NCI-H2081 treated with DMSO at 0.1 percent for 48 hours (cell line): ENCODE measurements at places on chromosomes 16 and 17.

- DNase-seq, result no peak
These were observed 253.8 kb upstream of the PMFBP1 start for GRCh38 chr16:72425571-72426341.

- DNase-seq, result no peak
These were observed 61.2 kb upstream of the CRYM start for GRCh38 chr16:21339269-21339641.

- DNase-seq, result no peak
These were observed 22.2 kb upstream of the DNAH17 start for GRCh38 chr17:78599419-78599818.

DNA sequence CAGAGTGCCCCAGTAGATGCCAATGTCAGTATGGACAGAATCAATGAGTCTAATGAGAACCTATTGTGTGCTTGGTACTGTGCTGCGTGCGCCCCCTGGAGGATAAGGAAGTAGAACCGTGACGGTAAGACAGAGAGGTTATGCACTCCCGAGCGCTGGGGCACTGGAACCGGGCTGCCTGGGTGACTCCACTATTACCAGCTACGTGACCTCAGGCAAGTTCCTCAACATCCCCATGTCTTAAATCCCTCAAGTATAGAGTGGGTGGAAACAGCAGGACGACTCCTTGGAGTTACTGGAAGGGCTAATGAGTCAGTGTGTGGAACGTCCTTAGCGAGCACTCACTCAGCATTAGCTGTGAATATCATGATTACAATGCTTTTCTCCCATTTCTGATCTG, 16.2 kb downstream of the CHST4 start:
- no peak for DNase-seq

DNA sequence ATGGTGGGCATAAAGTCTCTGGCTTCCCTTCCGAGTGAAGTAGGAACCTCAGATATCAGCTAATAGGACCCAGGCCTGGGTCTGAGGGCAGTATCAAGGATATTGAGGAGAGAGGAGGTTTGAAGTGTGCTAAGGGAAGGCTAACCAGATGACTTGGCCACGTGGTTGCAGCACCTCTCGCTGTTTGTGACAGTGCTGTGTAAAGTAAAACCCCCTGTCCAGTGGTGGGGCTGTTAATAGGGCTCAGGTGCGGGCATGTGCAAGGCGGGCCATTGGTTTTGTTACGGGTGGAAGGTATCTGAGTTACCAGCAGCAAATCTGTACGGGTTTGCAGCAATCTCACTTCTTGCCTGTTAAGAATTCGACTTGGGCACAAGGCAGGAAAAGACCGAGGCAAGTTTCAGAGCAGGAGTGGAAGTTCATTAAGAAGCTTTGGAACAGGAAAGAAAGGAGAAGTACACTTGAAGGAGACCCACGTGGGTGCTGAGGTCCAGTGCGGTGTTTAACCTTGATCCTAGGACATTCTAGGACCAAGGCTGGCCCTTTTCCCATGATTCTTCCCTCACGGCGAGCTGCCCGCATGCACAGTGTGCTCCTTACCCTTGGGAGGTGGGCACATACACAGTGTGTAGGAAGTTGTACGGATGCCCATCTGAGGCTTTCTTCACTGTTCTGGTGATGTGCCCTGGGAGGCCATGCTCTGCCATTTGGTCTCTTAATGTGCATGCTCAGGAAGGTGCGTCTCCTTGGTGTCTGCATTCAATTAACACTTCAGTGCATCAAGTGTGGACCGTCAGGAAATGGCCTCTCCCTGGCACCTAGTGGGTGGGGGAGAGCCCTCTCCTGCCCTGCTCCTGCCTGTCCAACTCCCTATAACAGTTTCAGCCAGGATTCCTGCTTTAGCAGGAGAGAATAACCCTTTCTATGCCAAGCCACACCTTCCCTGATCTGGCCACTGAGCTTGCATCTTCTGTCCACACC, 20.3 kb downstream of the SGF29 start:
- DNase-seq, result no peak

- DNase-seq, result no peak
These were observed 36.5 kb upstream of the SIAH1 start for GRCh38 chr16:48421741-48422140.

DNA sequence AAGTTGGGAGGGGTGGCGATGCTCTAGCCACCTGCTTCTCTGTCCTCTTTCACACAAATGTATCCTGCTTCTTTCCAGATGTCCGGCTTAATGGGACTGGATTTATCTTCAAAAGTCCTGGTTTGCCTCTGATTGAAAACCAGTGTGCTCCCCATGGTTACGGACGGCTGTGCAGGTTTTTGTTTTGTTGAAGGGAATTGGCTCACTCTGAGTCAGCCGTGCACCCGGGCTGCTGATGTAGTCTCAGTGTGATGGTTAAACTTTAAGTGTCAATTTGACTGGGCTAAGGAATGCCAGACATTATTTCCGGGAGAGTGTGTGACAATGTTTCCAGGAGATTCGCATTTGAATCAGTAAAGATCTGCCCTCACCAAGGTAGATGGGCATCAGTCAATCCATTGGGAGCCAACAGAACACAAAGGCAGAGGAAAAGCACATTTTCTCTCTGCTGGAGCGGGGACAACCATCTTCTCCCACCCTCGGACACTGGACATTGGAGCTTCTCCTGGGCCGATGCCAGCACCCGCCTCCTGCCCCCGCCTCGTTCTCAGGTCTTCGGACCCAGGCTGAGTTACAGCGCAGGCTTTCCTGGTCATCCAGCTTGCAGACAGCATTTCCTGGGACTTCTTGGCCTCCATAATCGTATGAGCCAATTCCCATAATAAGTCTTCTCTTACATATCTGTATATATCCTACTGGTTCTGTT, 126.9 kb upstream of the TNRC6C start:
- no peak for DNase-seq

- DNase-seq, result no peak
These were observed 3.1 kb downstream of the SPNS3 start for GRCh38 chr17:4436846-4437245.

DNA sequence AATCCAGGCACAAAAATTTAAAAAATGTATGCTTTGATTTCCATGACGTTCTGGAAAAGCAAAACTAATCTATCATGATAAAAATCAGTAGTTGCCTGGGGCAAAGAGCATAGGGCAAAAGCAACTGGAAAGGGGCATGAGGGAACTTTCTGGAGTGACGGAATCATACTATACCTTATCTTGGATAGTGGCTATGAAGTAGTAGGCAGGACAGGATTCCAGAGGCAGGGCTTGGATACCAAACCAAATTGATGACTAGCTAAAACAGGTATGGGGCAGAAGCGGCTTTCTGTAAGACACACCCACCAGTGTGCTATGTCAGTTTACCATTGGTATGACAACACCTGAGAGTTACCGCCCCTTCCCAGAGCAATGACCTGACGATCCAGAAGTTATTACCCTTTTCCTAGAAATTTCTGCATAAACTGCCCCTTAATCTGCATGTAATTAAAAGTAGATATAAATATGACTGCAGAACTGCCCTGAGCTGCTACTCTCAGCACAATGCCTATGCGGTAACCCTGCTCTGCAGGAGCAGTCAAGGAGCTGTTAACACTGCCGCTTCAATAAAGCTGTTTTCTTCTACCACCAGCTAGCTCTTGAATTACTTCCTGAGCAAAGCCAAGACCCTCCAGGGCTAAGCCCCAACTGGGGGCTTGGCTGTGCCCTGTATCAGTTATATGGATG, 56.7 kb downstream of the CFDP1 start:
- no peak for DNase-seq

- no peak for DNase-seq
These were observed 9.5 kb downstream of the DEF8 start for GRCh38 chr16:89958068-89958467.

DNA sequence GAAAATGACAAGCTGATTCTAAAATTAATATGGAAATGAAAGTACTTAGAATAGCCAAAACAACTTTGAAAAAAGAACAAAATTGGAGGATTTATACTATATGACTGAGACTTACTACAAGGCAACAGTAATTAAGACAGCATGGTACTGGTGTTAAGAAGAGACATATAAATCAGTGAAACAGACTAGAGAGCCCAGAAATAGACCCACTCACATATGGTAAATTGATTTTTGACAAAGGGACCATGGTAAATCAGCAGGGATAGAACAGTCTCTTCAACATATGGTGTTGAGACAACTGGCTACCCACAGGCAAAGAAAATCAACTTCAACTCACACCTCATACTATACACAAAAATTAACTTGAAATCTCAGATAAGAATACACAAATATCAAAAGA, 12.9 kb downstream of the CMC2 start:
- DNase-seq, result no peak

DNA sequence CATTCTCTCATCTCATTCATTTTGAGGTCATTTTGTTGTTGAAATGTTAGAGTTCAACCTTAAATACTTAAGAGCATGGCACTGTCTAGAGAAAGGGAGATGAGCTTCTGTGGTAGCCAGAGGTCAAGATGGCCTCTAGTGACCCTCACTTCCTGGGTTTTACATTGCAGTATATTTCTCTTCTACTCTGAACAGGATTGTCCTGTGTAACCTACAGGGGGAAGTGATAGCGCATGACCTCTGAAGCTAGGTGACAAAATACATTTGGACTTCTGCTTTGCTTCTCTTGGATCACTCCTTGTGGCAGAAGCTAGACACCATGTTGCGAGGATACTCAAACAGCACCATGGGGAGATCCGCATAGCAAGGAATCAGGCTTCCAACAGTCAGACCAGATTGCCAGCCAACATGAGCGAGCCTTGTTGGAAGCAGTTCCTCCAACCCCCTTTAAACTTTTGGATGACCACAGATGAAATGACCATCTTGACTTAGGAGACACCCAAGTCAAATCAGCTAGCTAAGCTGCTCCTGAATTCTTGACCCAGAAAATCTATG, 748.4 kb downstream of the MAF start:
- DNase-seq, result no peak

DNA sequence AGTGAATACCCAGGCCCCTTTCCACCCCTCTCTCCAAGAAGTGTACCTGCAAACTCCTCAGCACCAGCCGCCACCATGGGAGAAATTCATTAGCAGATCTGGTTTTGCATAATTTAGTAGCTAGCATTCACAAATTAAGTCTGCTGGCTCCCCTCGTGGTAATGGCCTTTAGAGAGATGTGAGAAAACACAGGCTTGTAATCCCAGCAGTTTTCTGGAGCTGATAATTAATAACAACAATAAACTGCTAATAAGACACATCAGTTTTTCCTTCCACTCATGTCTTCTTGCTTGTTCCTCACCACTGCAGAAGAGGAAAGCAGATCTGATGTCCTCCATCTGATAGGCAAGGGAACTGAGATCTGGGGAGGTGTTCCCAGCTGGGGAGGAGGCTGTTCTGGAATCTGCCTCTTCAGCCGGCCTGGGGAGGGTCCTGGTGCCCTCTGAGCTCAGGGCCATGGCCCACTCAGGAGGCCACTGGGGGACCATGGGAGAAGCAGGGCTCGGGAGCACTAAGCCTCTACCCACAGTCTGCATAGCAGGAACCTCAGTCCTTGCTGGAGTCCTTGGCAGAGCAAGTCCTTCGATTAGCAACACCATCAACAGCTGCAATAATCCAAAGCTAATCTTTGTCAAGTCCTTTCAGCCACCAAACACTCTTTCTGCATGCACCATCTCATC, 74.2 kb upstream of the DNAJA2 start:
- DNase-seq, result no peak

- no peak for DNase-seq
These were observed 1034.5 kb upstream of the EEF2KMT start for GRCh38 chr16:6132121-6132520.

GRCh38 chr17:81993729-81994592, 16.5 kb downstream of the ASPSCR1 start:
- DNase-seq, result no peak

DNA sequence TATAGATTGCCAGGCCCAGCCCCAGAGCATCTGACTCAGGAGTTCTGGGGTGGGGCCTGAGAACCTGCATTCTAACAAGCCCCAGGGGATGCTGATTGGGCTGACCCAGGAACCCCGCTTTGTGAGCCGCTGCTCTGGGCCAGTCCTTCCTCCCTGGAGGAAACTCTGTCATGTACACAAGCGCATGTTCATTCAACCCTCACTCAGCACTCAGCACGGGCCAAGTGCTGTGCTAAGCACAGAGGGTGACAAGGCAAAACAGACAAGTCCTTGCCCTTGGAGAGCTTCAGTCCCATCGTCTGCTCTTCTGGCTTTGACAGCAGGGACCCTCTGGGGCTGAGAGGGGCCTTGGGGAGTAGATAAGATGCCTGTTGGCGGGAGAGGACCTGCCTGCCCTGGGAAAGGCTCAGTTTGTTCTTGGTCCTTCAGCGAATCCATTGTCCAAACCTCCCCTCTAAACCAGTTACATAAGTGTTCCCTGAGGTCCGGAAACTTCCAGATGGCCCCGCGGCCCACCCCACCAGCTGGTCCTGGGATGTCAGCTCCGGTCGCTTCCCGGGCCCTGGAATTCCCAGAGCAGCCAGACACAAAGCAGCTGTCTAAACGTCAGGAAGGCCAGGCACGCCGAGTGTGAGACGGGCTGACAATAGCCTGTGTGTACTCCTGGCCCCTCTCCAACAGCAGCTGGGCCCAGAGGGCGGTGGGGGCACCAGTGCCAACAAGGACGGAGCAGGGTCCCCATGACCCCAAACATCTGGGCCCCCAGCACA, 88.8 kb downstream of the ZDHHC7 start:
- DNase-seq, result no peak

DNA sequence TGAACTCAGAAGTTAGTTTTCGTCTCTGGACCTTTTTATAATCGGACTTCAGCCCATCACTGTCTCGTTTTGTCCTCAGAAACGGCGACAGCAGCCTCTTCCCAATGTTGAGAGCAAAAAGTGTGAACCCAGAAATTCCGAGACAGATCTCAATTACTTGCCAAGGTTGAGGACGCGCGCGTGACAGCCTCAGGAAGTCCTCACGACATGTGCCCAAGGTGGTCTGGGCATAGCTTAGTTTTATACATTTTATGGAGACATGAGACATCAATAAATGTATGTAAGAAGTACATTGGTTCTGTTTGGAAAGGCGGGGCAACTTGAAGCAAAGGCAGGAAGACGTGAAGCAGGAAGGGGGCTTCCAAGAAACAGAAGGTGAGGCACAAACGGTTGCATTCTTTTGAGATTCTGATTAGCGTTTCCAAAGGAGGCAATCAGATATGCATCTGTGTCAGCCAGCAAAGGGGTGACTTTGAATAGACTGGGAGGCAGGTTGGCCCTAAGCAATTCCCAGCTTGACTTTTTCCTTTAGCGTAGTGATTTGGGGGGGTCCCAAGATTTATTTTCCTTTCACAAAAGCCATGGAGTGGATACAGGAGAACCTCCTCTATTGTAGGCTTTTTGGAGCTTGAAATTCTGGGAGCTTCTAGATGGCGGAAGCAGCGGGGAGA, 583 bp upstream of the ZNF747 start:
- no peak for DNase-seq

DNA sequence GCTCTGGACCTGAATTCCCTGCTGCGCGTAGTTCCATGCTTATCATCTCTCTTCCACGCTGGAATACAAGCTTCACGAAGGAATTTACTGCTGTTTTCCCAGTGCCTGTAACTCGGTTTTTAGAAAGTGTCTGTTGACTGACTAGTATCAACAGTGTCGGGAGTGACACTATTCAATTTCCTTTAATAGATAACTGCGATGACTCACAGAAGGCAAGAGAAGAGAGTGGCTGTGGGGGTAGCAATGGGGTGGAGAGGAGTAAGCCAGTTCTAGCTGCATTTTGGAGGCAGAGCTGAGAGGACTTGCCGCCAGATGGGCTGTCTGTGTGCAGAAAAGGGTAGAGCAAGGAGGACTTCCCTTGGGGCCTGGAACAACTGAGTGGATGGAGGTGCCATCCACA, 25.2 kb downstream of the B4GALNT2 start:
- no peak for DNase-seq
